ENCODE measurements at places on chromosomes 2 and 18. TPM values are rescaled to one million over a fixed set of nuclear protein-coding genes. Genes with fewer than 3 reads are reported as not detected.

Gene PLB1
- total RNA-seq = 8.0 TPM

Gene ANKRD30BL
- total RNA-seq = not detected

Gene CXCR4
- total RNA-seq = 123 TPM

Gene DLX1
- total RNA-seq = not detected

Gene TEX44
- not detected for total RNA-seq

Gene SCN2A
- 0.17 TPM for total RNA-seq

Gene MERTK
- 24.7 TPM for total RNA-seq

Gene TGFA
- 1.9 TPM for total RNA-seq

Gene UGT1A6
- total RNA-seq = 0.63 TPM

DNA sequence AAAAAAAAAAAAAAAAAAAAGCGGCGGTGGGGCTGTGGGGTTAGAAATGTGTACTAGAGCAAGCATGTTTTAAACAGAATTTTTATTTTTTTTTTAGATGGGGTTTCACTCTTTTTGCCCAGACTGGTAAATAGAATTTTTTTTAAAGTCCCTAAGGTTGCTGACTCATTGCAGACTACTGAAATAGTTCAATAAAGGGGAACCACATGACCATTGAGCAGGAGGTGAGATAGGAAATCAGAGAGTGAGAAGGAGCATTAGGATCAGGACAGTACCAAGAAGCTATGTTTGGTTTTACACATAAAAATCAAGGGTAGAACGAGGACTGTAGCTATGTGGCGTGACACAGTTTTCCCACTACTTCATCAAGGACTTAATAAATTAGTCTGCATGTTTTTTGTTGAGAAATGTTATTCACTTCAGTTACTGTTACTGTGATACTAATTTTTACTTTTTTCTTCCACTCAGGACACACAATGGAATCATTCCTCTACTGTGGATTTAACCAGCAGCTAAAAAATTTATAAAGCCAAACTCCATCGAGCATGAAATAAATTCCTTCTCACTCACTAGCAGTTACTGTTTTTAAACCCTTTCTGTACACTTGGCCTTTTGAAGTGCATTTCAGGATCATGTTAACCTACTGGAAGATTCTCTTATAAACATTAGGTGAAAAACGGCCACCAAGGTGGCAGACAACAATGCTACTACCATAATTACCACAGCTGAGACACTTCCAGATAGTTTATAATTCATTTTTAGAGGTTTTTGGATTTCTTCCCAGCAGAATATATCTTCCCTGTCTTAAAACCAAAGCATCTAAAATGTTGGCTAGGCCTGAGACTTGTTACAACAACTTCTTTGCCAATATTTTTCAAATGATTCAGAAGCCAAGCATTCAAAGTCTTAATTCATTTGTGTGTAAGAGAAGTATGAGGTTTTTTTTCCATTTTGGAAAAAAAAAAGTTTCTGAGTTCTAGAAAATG lies 33.2 kb downstream of the LAMA1 start:
- no peaks in the 10 kb centered on the region for H3K4me1 ChIP-seq
- H3K27ac ChIP-seq = no peak overlapping the region
- no peaks in the 10 kb centered on the region for H3K27me3 ChIP-seq
- no peak overlapping the region for H3K4me3 ChIP-seq
- H3K36me3 ChIP-seq = no peaks in the 10 kb centered on the region
- DNase-seq = peak; percentile 63

DNA sequence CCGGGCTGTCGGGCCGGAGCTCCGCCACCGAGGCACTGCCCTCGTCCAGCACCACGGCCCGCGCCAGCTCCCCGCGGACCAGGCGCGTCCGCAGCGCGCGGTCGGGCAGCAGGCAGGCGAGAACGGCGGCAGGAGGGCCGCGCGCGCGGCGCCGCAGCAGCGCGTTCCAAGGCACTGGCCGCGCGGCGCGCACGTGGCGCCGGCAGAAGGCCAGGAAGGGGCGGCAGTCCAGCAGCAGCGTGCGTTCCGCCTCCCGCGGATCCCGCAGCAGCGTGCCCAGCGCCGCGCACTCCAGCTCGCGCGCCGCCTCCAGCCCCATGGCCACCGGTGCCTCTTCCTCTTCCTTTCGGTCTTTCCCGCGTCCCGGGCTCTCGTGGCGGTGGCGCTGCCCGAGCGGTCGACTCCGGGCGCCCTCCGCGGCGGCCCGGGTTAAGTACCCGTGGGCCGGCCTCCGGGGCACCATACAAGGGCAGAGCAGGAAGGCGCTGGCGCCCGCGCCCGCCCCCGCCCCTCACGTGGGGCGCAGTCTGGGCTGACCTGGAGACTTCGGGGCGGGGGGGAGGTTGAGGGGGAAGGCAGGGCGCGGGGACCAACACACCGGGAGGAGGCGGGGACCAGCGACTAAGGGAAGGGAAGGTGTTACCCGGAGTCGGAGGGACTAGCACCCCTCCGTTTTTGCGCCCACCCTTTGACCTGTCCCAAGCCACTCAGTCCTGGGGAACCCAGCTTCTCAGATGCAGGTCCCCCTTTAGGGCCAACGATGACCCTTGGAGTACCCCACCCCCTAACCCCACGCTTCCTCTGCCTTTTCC lies at the start of gene DUSP2:
DUSP2 (minus strand) TSS at position 405 of the 812 bp plus-strand sequence; CDS start at position 319, 86 bp downstream.
- no peaks in the 10 kb centered on the region for H3K27me3 ChIP-seq
- DNase-seq = peak; percentile 73
- H3K36me3 ChIP-seq = no peaks in the 10 kb centered on the region
- H3K27ac ChIP-seq = peak within 1 kb of the TSS; percentile 53
- H3K4me1 ChIP-seq = peaks cover 37% of the 10 kb centered on the region

GRCh38 chr18:61579581-61579980 lies 246.4 kb downstream of the CDH20 start:
- H3K4me3 ChIP-seq = no peak overlapping the region
- H3K27ac ChIP-seq = no peak overlapping the region
- H3K36me3 ChIP-seq = no peaks in the 10 kb centered on the region
- DNase-seq = peak; percentile 14

DNA sequence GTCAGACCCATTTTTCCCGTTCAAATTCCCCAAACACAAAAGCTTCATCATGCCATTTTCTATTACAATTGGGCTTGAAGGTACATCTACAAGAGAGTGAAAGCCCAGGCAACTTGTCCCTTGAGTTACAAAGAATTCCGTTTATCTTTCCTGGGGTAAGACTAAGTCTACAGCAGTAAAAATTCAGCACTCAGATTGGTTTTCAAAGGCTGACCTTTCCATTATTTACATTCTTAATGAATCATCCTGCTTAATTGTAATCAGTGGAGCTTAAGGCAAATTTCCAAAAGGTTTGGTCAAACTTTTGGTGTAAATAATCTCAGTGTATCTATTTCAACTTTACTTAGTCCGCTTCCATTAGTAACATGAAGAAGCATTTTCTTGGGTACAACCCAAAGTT lies 33.4 kb upstream of the ST3GAL5 start:
- no peak for DNase-seq
- H3K27ac ChIP-seq = no peak overlapping the region
- no peaks in the 10 kb centered on the region for H3K4me1 ChIP-seq
- H3K4me3 ChIP-seq = no peak overlapping the region
- H3K36me3 ChIP-seq = no peaks in the 10 kb centered on the region

- H3K36me3 ChIP-seq = peaks cover 3% of the 10 kb centered on the region
- no peak for DNase-seq
- no peak overlapping the region for H3K27ac ChIP-seq
- H3K4me1 ChIP-seq = no peaks in the 10 kb centered on the region
- H3K27me3 ChIP-seq = no peaks in the 10 kb centered on the region
- no peak overlapping the region for H3K4me3 ChIP-seq
Observed at GRCh38 chr18:35134190-35134730, 93.0 kb downstream of the MAPRE2 start.

- H3K27ac ChIP-seq = no peak overlapping the region
- no peak for DNase-seq
- H3K27me3 ChIP-seq = no peaks in the 10 kb centered on the region
Observed at GRCh38 chr2:212392043-212392442, 146.6 kb downstream of the ERBB4 start.

DNA sequence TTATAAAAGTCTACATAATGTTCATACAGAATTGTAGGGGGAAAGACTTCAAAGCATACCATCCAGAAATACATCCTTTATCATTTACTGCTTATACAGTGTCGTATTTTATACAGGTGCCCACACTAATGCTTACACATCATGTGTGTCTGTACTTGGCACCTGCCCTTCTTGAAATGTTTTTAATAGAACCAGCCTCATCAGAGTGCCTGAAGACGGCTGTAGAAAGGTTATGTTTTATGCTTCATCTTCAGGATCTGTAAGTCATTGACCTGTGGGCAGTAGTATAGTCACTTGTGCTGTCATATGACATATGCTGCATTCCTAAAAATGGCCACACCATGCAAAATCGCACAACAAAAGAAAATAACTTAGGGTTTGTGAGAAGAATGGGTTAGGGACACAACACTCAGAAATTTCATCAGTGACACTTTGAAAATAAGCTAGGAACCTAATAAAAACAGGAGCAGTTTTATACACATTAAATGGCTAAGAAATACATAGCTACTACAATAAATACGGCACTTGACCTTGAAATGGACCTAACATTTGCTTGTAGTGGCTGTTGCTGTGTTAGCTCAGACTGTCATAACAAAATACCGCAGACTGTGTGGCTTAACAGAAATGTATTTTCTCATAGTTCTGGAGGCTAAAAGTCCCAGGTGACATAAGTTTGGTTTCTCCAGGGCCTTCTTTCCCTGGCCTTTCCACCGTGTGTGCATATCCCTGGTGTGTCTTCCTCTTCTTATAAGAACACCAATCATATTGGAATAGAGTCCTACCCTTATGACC lies 112.6 kb downstream of the CERS6 start:
- H3K36me3 ChIP-seq = no peaks in the 10 kb centered on the region
- peak; percentile 80 for DNase-seq
- H3K27me3 ChIP-seq = no peaks in the 10 kb centered on the region
- no peak overlapping the region for H3K4me3 ChIP-seq
- H3K27ac ChIP-seq = peak overlapping the region; percentile 51
- H3K4me1 ChIP-seq = no peaks in the 10 kb centered on the region

- H3K4me1 ChIP-seq = no peaks in the 10 kb centered on the region
- peak overlapping the region; percentile 76 for H3K27ac ChIP-seq
- H3K36me3 ChIP-seq = peaks cover 5% of the 10 kb centered on the region
Observed at GRCh38 chr2:47403609-47404193, 745 bp downstream of the MSH2 start.

DNA sequence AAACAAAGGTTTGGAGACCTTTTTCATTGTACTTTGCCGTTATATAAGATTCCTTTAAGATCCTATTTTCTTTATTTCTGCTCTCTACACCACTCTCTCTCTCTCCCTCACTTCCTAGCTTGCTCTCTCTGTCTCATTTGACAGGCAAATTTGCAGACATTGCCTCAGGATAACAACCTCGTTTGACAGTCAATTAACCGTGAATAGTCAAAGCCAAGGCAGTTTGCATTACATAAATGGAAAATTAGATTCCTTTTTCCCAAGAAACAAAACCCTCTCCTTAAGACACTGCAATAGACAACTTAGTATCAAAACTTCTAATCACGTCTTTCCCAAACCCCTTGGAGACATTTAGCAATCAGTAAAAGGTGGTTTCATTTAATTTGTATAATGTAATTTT lies 7.4 kb downstream of the SKOR2 start:
- H3K27ac ChIP-seq = no peak overlapping the region
- H3K4me1 ChIP-seq = no peaks in the 10 kb centered on the region
- DNase-seq = no peak
- H3K4me3 ChIP-seq = no peak overlapping the region
- H3K27me3 ChIP-seq = peaks cover 17% of the 10 kb centered on the region

- no peaks in the 10 kb centered on the region for H3K36me3 ChIP-seq
- DNase-seq = peak; percentile 89
- no peaks in the 10 kb centered on the region for H3K27me3 ChIP-seq
- H3K4me1 ChIP-seq = no peaks in the 10 kb centered on the region
- no peak overlapping the region for H3K4me3 ChIP-seq
Observed at GRCh38 chr2:177641331-177641730, 248.8 kb downstream of the AGPS start.

- no peaks in the 10 kb centered on the region for H3K36me3 ChIP-seq
- no peak overlapping the region for H3K27ac ChIP-seq
- no peak for DNase-seq
- H3K4me1 ChIP-seq = peaks cover 6% of the 10 kb centered on the region
- no peaks in the 10 kb centered on the region for H3K27me3 ChIP-seq
- H3K4me3 ChIP-seq = no peak overlapping the region
Observed at GRCh38 chr2:160667811-160668210, 174.2 kb upstream of the RBMS1 start.

DNA sequence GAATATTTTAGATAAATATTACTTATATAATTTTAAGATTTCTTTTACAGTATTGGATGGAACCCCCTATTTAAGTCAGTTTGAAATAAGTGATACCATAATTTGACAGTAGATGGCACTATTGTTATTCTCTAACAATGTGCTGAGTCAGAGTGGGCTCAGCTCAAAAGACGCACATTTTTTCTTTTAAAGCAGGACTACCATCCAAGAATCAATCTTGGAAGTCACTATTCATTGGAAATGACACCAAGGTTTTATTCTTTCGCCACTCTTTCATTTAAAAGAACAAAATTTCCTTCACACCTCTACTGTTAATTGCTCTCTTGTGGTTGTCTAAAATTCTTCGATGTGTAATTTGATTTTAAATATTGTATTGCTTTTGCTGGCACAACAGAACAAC lies 32.6 kb upstream of the SPAG16 start:
- no peaks in the 10 kb centered on the region for H3K27me3 ChIP-seq
- H3K4me3 ChIP-seq = no peak overlapping the region
- no peaks in the 10 kb centered on the region for H3K36me3 ChIP-seq
- DNase-seq = peak; percentile 80

DNA sequence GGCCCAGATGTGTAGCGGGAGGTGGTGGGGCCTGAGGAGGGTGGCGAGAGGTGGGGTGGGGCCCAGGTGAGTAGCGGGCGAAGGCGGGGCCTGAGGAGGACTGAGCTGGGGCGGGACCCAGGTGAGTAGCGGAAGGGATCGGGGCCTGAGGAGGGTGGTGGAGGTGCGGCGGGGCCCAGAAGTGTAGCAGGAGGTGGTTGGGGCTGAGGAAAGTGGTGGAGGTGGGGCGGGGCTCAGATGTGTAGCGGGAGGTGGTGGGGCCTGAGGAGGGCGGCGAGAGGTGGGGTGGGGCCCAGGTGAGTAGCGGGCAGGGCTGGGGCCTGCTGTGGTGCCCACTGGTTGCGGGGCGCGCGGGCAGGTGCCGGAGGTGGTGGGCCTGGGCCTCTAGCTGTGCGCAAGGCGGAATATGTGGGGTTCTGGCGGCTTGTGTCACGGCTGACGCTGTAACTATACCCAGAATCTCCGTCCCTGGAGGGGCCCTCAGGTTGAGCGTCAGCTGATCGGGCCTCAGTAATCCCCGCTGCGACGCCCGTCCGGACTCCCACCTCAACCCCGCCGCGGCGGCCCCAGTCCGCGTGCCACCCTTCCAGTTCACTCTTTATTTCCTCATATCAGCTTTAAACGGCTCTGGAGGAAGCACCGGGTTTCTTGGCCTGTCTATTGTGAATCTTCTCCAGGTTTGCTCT lies 866 bp upstream of the SF3B6 start:
- H3K27me3 ChIP-seq = no peaks in the 10 kb centered on the region
- no peak for DNase-seq
- H3K27ac ChIP-seq = peak overlapping the region; percentile 88
- H3K4me1 ChIP-seq = no peaks in the 10 kb centered on the region
- peak overlapping the region; percentile 78 for H3K4me3 ChIP-seq

DNA sequence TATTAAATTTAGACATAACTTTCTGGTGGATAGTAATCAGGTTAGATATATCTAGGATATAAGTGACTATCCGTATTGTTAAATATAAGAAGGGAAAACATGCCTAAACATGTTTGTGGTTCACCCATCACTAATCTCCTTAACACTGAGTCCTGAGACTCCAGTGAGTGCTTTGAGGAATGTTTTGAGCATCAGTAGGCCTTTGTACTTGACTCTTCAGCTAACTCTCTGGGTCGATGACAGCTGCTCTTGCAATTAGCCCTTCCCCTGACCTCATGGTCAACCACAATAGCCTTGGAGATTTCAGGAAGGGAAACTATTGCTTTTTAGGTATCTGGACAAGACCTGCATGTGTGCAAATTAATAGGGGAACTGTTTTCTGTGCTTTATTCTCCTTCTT lies 716.8 kb downstream of the EPHA4 start:
- H3K4me3 ChIP-seq = no peak overlapping the region
- no peak overlapping the region for H3K27ac ChIP-seq
- no peaks in the 10 kb centered on the region for H3K27me3 ChIP-seq
- peak; percentile 14 for DNase-seq

Data from lung (tissue), 17 donors.